Activated CD8-positive, alpha-beta T cell treated with anti-CD3 and anti-CD28 coated beads, Interleukin-2, amount 10 ng/mL, durations not matched to agents 7 days and 5 days (primary cell): ENCODE measurements at places on chromosomes 7 and 10.

- H3K36me3 ChIP-seq, result no peaks in the 10 kb centered on the region
- DNase-seq, result no peak
Observed at GRCh38 chr7:122651451-122651850, 47.5 kb downstream of the RNF133 start.

DNA sequence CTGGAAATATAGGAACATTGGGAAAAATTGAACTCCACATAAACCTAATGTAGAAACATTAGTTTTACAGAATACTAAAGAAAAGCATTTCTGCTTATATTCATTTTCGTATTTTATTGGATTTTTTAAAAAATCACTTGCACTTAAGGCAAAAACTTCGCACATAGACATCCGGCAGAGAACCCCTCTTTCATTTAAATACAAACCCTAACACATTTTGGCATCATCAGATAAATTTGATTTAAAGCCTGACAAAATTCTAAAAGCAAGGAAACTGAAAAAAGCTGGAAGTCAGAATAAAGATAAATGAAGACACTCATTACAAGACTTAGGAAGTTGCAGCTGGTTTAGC, 396 bp upstream of the EXOC4 start:
- H3K4me3 ChIP-seq, result peak overlapping the region; percentile 91
- no peaks in the 10 kb centered on the region for H3K27me3 ChIP-seq
- H3K4me1 ChIP-seq, result peaks cover 32% of the 10 kb centered on the region
- peak overlapping the region; percentile 85 for H3K27ac ChIP-seq

DNA sequence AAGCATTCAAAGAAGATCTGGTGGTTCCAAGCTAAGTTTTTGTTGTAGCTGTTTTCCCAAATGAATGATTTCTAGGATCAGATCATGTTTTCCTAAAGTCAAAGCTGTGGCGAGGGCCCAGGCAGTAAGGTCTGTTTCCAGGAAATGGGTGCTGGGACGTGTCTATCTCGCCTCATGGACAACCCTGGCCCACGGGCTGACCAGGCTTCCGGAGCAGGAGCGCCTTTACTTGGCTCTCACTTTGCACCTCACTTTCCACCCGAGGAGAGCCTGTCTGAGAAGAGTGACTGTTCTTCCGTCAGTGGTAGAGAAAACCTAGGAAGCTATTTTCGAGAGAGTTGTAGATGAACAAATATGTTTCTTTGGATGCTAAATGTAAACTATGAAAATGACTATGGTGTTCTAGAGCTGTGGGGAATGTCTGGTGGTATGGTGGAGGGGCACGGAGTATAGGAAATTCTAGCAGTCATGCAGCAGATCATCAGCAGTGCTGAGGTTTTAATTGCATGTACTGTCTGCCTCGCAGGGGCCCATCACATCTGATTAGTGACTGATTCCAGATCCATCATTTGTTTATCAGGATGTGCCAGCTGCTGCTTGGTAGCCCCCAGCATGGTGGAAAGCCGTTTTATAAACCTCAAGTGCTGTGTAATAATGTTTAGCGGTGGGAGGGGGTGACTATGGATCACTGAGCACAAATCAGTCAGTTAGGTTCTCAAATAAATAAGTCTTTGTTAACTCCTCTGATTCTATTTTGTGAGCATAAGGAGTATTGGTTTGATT, 66.6 kb downstream of the VWC2 start:
- no peak overlapping the region for H3K27ac ChIP-seq
- H3K27me3 ChIP-seq, result peaks cover 3% of the 10 kb centered on the region
- no peaks in the 10 kb centered on the region for H3K4me1 ChIP-seq
- DNase-seq, result no peak

DNA sequence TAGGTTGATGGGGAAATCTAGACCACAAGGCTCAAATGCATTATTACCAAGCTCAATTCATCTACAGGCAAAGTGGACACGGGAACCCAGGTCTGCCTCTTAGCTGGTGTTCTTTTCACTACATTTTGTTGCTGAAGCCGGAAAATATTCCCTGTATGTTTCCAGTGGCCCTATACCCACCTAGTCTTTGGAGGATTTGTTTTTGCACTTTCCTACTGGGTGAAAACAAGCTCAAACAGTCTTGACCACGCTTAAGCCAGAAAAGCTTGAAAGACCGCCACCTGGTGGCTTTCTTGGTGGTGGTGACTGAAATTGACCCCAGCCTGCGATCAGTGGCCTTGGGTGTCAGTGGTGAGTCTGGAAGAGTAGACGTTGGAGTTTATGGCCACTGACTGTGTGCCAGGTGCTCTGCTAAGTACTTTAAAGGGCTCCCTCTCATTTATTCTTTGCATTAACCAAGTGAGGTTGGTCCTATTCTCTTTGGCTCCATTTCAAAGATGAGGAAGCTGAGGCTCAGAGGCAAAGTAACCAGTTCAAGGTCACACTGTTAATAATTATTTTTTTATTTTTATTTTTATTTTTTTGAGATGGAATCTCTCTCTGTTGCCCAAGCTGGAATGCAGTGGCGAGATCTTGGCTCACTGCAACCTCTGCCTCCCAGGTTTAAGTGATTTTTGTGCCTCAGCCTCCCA, 11.1 kb upstream of the CRTAC1 start:
- no peaks in the 10 kb centered on the region for H3K36me3 ChIP-seq
- peak; percentile 58 for DNase-seq
- no peak overlapping the region for H3K27ac ChIP-seq
- H3K4me3 ChIP-seq, result no peak overlapping the region
- H3K4me1 ChIP-seq, result no peaks in the 10 kb centered on the region

DNA sequence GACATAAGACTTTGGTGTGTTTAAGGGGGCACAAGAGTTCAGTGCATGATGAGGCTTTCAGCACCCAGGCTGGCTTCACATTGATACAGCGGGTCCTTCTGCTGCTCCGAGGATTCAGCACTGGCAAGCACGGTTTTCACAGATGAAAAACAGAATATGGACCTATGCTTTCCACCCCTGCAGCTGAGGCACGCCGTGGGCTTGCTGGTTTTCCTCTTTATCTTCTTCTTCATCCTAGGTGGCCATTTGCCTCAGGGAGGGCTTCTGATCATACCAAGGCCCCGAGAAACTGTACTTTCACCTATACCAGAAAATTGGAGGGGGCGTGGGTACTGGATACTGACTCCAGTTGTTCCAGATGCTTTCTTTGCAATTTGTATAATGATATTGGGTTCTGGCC, 277.1 kb upstream of the ZNF32 start:
- H3K27ac ChIP-seq, result no peak overlapping the region
- H3K27me3 ChIP-seq, result no peaks in the 10 kb centered on the region
- no peaks in the 10 kb centered on the region for H3K4me1 ChIP-seq
- no peak overlapping the region for H3K4me3 ChIP-seq

- H3K27me3 ChIP-seq, result peaks cover 21% of the 10 kb centered on the region
- H3K4me3 ChIP-seq, result peak overlapping the region; percentile 1
- H3K4me1 ChIP-seq, result peaks cover 3% of the 10 kb centered on the region
- H3K36me3 ChIP-seq, result no peaks in the 10 kb centered on the region
- no peak for DNase-seq
Observed at GRCh38 chr10:59362959-59363381, 621 bp upstream of the FAM13C start.

GRCh38 chr10:91694170-91694794, 61.4 kb upstream of the PPP1R3C start:
- peaks cover 3% of the 10 kb centered on the region for H3K27me3 ChIP-seq
- H3K27ac ChIP-seq, result no peak overlapping the region
- peak; percentile 23 for DNase-seq
- H3K4me3 ChIP-seq, result no peak overlapping the region
- no peaks in the 10 kb centered on the region for H3K36me3 ChIP-seq

DNA sequence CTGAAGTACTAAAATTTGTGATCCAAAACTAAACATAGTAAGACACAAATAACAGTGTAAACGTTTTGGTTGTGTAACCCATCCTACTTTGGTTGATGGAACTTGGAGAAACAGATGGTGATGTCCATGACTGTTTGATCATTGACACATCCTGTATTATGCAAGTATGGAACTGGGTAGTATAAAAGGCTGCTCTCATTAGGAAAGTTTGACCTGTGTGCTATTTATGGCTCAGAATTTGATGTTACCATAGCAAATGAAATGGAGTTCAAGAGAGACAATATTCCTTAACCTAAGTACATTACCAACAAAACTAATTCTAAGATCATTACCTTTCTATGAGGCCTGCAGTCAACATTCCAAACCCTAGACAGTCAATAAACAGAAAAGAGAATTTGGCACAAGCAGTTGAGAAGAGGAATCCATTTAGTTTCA, 39.9 kb downstream of the DKK1 start:
- H3K4me1 ChIP-seq, result no peaks in the 10 kb centered on the region
- no peak for DNase-seq
- H3K27ac ChIP-seq, result no peak overlapping the region

GRCh38 chr7:110296321-110296720, 794.6 kb upstream of the LRRN3 start:
- no peak overlapping the region for H3K27ac ChIP-seq
- DNase-seq, result no peak
- H3K36me3 ChIP-seq, result no peaks in the 10 kb centered on the region
- H3K27me3 ChIP-seq, result no peaks in the 10 kb centered on the region
- no peak overlapping the region for H3K4me3 ChIP-seq
- H3K4me1 ChIP-seq, result no peaks in the 10 kb centered on the region
